ENCODE measurements at places on chromosomes 3 and 15.

GRCh38 chr3:426072-426471, 229.5 kb downstream of the CHL1 start:
- DNase-seq: no peak

DNA sequence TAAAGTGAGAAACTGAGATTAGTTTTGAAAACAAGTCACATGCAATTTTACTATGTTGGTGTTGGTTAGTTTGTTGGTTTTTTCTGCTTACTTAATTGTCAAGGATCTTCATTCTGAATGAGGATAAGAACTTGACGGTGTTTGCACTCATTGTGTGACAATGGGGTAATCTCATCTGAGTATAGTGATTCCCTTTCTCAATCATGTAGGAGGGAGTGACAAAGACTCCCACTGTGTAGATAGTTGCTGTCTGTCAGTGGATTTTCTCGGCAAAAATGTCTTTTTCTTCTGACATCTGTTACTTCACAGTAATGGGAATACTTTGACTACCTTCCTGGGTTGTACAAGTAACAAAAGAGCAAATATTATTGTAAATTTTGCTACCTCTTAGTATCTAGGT, 23.5 kb downstream of the KCNH8 start:
- no peak for DNase-seq

- DNase-seq: no peak
These were observed 1.2 kb upstream of the MAP1A start for GRCh38 chr15:43516185-43516584.

DNA sequence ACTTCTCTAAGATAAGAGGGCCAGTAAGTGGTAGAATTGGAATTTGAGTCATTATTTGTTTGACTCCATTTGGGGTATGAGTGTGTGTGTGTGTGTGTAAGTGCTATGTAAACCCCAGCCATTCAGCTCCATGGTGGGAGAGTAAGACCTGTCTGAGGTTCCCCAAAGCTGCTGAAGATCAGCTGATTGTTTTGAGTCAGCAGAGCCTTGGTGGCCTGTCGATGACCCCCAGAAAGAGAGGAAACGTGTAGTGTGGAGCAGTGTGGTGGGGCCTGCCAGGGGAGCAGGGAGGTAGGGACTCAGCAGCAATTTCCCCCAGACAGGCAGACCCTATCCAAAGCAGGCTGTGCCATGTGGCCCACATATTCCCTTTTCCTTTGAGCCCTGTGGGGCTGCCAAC, 5.3 kb downstream of the DVL3 start:
- DNase-seq: no peak

DNA sequence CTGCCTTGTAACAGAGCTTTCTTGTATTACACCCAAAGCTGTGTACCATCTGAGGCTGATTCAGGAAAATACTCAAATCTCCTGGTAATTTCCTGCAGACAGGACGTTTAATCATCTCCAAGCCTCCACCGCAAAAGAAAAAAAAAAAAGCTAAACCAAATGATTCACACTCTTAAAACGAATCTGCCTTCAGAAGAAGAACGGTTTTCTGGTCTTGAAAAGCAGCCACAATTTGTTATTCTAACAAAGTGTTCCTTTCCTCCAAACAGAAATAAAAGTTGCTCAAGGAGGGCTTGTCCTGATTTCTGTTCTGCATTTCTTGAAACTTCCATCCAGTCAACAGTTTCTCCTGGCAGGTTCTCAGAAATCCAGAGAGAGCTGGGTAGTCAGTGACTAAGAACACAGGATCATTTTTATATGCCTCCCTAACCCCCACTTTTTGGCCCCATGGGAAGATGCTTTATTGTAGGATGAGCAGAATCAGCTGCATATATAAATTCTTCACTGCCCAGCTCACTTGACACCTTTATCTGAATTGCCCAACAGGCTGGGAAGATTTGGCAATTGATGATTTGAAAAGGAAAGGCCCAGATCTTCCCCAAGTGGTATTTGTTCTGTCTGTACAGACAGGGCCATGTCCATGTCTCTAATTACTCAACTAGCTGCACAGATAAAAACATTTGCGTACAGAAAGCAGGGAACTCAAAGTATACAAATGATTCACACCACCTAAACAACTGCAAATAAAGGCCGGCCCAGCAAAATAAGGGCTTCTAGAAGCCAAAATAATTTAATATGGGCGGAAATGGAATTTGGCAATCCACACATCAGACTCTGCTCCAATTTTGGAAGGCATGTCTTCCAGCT, 41.0 kb upstream of the PRICKLE2 start:
- DNase-seq: peak; percentile 28

- no peak for DNase-seq
These were observed 58.1 kb downstream of the RSRC1 start for GRCh38 chr3:158167737-158168557.

- DNase-seq: no peak
These were observed 17.1 kb downstream of the PML start for GRCh38 chr15:74011610-74012009.

DNA sequence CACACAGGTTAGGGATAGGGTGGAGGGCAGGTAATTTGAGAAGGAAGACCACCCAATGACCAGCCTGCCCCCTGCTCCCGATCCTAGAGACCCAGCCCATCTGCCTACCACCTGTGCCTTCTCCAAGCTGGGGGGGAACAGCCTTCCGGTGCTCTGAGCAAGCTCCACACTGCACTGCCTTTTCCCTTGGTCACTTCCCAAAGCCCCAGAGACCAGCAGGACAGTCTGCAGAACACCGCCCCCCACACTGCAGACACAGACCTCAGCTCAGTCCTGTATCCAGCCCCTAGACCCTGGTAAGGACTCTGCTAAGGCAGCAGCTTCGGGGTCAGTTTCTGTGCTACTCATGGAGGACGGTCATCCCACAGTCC, 156.9 kb downstream of the MEGF11 start:
- no peak for DNase-seq

- DNase-seq: no peak
These were observed 158.4 kb upstream of the TPRG1 start for GRCh38 chr3:189013224-189013888.

GRCh38 chr15:68352401-68353062, 75.0 kb downstream of the FEM1B start:
- no peak for DNase-seq

DNA sequence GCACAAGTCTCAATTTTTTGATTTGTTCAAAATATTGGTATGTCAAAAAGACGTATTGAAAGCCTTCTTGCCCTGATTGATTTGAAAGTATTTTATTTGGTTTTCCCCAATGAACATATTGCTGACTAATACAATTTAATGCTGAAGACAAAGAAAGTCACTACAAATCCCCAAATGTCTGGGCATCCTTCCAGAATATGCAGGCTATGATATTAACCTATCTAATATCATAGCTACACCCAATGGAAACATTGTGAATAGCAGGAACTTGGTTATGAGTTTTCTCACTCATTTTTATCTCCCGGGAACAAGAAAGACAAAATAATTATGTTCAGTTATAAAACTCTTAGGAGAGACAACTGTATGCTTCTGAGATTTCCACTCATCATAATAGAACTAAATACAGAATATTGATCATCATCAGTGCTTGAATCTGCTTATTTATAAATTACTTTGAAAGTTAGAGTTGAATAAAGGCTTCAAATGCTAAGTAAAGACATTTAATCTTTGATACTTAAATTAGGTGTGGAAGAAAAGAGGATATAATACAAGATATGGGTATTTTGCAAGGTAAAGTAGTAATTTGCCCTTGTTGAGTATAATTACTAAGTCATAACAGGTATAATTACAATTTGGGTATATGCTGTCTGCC, 483.9 kb downstream of the RBMS3 start:
- DNase-seq: no peak

DNA sequence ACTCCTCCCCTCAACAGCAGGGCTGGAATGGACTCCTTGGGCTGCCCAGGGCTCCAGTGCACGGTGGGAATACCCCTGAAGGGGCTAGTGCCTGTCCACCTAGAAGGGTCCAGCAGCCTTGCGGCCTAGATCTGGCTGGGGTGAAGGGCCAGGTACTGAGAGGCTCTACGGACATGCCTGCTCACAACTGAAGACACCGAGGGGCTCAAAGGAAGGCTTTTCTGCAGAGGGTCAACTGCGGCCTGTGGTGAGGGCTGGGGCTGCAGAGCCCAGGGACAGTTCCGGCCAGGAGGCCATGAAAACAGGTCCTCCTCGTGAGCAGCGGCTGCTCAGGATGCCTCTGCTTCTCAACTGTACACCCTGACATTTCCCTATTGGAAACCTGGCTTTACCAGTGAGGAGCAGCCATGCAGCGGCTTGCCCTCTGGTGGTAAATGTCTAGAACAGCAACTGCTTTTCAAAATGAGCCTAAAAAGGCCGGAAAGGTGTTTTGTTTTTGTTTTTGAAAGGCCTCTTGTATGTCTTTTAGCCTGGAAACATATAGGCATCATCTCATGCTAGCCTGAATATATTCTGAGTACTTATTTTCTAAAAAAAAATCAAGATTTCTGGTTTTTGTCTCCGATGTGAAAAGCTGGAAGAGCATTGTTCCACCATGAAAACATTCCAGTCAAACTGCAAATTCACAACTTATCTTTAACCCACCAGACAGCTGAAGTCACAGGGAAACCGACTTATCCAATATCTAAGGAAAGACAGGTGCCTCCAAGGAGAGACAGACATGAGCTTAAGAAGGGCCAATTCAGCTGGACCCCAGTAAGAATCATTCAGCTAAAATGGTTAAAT, 163.4 kb downstream of the KLF13 start:
- DNase-seq: peak; percentile 66

- no peak for DNase-seq
These were observed 644.7 kb downstream of the OTOL1 start for GRCh38 chr3:162141272-162141791.

DNA sequence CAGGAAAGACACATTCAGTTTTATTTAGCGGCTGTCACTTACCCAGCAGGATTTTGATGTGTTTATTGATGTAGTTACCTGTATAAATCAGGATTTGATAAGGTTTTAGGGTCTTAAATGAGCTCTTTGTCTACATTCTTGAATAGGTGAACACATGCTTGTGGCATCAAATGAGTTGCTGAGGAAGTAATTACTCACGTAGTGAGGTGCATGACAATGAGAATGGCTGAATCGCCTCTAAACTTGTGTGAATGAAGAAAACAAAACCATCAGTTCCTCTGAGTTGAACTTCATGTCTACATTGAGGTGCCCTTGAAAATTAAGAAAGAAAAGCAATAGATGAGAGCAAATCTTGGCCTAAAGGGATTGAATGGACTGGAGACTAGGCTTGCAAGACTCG, 245.6 kb upstream of the SATB1 start:
- no peak for DNase-seq

GRCh38 chr15:57738734-57739237, 32.3 kb downstream of the POLR2M start:
- DNase-seq: no peak

- DNase-seq: no peak
These were observed 20.9 kb upstream of the SSUH2 start for GRCh38 chr3:8665407-8665896.

DNA sequence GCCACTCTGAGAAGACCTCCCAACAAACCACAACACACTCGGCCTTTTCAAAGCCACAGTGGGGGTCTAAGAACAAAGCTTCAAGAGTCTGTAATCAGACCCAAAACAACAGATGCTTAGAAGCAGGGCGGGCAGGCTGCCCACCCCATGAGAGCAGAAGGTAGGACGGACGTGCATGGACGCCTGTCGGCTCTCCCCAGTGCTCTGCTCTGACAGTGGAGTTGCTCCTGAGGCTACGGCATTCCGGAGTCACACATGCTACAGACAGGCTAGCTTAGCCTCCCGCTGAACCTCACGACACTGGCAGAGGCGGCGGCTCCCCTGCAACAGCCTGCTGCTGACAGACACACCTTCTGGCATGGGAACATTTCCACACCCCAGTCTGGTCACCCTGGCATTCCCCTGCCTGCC, 33.5 kb downstream of the SLCO2A1 start:
- no peak for DNase-seq

DNA sequence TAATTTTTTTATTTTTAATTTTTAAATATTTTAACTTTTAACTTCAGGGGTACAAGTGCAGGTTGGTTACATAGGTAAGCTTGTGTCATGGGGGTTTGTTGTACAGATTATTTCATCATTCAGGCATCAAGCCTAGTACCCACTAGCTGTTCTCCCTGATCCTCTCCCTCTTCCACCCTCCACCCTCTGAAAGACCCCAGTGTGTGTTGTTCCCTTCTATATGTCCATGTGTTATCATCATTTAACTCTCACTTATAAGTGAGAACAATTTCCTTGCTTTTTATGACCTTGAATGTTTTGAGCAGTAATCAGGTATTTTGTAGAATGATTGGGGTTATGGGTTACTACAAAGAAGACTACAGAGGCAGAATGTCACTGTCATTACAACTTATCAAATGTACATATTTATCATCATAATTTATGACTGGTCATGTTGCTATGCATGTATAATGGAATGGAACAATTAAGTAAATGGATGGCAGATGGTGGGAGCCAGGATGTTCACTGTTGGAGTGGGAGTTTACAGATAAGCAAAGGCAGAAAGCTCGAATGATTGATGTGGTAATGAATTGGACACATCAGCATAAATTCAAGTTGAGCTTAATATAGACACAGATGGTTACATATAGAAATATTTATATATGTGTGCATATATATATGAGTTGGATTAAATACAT, 563.8 kb upstream of the ROBO1 start:
- no peak for DNase-seq

GRCh38 chr3:146969356-146969755, 364.2 kb upstream of the PLSCR5 start:
- DNase-seq: no peak

DNA sequence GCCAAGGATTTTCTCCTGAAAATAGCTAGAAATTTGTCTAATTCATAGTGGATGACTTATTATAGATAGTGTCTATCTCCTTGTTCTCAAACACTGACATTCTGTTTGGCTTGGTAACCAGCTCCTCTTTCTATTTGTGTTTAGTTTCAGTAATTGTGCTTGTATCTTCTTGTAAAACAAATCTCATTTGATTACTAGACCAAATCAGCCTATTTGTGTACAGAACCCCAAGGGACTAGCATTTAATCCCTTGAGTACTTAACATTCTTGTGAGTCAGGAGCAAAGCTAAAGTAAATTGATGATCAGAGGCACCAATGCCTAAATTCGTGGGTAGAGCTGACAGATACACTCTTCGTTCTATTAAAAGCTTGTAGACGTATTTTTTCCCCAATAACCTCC, 306.5 kb upstream of the SLITRK3 start:
- no peak for DNase-seq

DNA sequence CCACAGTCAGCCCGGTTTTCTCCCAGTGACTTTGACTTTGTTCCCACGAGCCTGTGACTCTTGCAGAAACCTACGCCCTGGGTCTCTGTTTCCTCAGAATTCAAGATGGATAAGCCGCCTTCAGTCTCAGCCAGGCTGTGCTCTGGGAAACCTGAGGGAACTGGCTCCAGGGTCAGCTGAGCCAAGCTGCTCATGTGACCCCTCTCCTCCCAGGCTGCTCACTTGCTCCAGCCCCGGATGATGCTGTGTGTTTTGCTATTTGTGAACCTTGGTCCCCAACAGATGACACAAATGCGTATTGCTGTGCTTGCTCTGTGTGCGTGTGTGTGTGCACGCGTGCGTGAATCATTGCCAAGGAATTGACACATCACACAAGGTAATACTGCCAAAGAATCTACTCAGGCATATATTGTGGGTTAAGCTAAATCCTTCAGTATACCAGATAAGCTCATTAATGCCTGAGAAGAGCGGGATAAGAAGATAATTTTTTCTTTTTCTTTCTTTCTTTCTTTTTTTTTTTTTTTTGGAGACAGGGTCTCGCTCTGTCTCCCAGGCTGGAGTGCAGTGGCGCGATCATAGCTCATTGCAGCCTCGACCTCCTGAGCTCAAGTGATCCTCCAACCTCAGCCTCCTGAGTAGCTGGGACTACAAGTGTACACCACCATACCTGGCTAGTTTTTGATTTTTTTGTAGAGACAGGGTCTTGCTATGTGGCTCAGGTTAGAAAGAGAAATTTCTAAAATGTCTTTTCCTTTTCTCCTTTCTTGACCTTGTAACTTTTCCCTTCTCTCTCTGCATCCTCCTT, 29.2 kb upstream of the UMPS start:
- peak; percentile 54 for DNase-seq

Measured in ecto neural progenitor cell (in vitro differentiated cells).